Activated gamma-delta T cell treated with anti-CD3 and anti-CD28 coated beads, Interleukin-2, amount 50 U/mL, for 16 hours (primary cell): ENCODE measurements at places on chromosomes 5 and 9.

GRCh38 chr5:71662381-71662780 is 56.7 kb upstream of the CARTPT start:
- no peak for DNase-seq

DNA sequence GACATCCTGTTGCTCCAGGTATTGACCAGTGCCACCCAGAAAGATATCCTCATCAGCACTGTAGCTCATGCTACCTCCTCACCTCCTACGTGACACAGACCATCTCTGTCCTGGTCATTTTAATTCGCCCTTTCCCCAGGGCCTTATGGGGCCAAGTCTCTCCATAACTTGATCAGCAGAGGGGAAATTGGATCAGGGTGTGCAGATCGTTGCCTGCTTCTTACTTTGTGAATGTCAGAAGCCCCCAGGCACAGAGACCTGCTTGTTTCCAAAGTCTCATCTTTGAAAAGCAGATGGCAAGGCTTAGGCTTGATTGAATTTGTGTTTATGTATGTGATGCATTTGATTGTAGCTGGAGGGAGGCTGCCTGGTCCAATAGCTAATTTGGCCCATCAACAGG is 8.8 kb upstream of the DBH start:
- DNase-seq: no peak

DNA sequence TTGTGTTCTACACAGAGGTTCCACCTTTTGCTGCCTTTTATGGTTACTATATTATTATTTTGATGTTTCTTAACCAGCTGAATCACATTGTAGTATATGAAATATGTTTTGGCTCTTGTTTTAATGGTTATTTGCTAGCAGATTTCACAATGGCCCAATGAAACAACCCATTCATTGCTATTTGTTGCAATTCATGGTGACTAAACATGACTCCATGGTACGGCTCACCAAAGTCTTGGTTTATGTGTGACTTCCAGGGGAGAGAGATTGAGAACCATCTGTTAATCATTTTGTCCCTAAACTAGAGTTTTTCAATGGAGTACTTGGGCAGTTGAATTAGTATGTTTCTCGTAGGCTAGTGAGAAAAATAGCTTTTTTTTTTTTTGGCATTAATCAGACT is 108.4 kb downstream of the GHR start:
- no peak for DNase-seq

DNA sequence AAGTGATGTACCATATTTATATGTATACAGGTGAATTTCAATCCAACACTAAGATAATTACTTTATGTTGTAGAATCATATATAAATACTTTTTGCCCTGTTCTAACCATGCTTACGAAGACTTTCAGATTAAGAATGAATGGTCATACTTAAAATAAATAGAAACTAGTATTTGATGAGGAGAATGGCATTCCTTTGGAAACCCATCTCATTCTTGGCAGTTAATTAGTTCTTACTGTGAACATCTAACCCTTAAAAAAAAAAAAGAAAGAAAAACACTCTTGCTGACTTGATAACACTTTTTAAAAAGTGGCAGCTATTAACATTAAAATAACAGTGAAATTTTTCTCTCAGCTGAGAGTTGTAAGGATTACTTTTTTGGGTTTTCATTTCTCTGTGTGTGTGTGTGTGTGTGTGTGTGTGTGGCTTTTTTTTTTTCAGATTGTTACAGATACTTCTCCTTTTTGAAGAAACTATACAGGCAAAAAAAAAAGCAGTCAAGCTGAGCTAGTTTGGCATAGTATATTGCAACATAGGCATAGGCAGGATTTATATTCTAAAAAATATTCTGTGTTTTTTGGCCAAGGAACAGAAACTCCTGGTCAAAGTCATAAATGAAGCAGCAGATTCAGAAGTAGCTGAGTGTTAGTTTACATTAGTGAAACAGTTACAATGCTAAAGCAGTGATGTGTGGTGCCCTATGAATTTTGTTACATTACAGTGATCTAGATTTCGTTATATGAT is 163.5 kb downstream of the CD180 start:
- DNase-seq: no peak

DNA sequence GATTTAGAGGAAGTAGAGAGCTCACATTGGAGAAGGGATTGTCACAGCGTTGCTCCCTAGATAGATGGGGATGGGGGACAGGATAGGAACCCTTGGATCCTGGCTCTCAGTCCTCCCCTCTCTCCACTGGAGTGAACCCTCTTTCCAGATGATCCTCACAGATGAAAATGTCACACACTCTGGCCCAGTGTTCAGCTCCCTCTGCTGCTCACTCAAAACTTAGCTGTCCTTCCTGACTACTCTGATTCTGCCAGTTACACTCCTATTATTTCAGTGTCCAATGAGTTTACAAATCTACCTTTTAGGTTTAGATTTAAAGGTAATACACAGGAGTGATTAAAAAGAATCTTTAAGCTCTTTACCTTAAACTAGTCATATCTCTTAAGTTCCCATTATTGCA is 5.8 kb upstream of the SPINK7 start:
- no peak for DNase-seq

- no peak for DNase-seq
Observed at GRCh38 chr9:68515326-68516017, 25.2 kb downstream of the TMEM252 start.

- no peak for DNase-seq
Observed at GRCh38 chr9:130651221-130651620, 13.2 kb upstream of the PRDM12 start.

GRCh38 chr5:156331181-156331580 is 4.2 kb downstream of the SGCD start:
- DNase-seq: no peak

GRCh38 chr9:138013836-138014562 is 136.4 kb downstream of the CACNA1B start:
- no peak for DNase-seq

DNA sequence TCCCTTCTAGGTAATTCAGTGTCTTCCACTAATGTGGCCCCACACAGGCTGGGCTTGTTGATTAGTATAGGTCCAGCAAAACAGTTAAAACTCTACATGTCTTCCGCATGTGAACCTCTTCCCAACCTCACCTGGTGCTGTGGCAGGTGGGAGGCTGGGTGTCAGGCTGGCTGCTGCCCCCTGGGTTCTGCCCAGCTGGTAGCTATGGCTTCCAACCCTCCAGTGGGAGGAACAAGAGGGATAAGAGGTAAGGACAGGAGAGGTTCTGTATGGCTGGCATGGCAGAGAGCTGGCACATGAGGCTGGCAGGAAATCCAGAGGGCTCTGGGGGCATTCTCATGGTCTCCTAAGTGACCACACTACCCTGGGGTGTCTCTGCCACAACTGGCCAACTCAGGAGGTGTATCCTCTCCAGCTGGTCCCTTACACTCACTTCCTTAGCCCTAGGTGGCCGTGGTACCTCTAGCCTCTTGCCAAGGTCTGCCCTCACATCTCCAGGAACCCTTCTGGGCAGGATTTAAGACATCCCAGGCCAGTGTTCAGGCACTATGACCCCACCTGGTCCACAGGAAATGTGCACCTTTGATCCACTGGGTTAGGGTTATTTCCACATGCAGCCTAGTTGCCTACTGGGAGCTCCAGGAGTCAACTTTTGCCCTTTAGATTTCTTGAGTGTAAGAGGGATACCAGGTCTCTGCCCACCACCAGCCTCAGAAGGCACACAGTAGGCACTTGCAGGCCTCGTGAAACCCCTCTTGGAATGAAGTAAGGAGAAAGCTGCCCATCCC is 41.7 kb downstream of the AHRR start:
- no peak for DNase-seq

DNA sequence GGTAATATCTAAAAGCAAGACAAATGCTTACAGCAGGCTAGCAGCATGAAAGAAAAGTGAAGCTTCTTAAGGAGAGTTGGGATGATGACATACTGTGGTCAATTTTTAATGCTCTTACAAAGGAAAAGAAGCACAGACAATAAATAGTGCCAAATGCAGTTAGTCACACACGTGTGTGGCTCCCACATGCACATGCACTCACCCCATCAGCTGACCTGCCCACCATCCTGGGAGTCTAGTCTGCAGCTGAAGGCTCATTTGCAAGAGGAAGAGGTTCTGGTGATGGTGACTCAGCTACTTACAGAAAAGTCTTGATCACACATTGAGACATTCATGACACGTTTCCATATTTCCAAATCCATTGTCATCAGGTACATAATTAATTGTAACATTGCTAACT is 129.3 kb downstream of the MRPL36 start:
- DNase-seq: no peak

DNA sequence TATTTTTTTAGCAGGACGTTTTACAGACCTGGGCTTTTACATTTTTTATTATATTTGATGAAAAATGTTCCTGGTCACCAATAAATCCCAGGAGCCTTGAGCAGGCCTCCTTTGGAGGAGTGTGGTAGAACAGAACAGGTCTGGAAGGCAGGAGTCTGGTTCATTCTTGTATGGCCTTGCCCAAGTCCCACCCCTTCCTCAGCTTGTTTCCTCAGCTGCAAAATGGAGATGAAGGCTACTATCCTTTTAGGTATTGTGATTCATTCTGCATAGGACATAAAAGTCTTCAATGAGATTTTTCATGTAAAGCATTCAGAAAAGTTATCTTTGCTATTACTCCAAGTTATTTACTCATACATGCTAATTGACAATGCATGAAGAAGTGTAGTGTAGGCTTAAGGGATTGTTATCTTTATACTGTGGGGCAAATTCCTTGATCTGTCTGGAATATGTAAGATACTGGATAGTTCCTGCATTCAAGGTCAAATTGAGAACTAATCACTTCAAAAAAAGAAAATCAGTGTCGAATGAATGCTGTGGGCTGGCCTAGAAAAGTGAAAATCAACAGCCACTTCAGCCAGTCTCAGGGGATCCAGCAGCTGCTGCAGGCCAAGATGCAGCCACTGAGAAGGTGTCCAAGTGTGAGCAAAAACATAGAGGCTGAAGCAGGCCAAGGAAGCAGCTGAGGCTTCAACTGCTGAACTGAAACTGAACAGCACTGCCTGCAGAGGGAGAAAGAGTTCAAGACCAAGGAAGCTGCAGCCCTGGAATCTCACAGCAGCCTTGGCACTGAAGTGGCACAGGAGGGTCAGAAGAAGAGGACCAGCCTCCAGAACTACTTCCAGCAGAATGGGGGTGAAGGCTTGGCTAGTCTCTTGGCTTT is 15.5 kb upstream of the SLC36A3 start:
- no peak for DNase-seq

DNA sequence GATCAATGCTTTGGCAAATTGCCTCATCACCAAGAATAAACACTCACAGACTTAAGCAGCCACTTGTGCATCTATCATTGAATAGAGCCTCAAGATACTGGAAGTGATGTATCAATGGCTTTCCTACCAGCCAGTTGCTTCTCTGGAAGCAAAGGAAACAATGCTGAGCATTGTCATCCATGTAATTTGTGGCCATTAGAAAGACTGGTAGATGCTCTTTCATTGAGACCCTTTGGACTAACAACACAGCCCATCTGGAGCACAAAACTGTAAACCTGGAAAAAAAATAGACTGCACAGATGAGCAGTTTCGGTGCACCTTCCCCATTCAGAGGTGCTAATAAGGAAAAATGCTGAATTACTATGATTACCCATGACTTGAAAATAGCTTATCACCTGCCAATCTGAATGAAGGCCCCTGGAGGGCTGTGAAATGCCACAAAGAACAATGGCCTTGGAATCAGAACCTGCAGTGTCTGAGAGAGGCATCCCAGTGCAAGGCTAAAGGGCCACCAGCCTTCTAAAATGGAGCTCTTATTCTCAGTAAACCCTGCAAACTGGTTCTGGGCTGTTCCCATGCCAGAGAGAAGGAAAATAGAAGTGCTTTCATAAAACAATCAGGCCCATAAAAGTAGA is 127.5 kb downstream of the RFK start:
- DNase-seq: no peak

DNA sequence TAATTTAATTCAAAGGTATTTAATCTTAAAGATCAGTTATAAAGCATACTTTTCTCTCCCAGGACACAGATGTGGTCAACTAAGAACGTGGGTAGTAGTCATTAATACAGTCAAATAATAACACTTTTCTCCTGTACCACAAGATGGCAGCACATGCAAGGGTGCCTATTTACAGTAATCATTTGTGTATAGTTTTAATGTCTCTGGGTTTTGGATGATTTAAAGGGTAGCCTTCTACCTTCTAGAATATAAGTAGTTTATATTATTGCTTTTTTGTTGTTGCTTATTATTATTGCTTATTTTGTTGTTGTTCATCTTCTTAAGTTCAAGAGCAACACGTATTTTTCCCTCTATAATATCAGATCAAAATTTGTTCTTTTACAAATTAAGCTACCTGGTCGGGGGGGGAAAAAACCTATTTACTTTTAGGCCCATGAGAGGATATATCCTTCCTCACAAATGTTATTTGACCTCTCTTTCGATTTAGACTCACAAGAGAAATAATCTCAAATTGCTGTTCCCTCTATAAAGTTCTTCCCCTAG is 59.6 kb upstream of the SLC27A6 start:
- no peak for DNase-seq

- no peak for DNase-seq
Observed at GRCh38 chr9:126211441-126212074, 115.1 kb upstream of the MVB12B start.

DNA sequence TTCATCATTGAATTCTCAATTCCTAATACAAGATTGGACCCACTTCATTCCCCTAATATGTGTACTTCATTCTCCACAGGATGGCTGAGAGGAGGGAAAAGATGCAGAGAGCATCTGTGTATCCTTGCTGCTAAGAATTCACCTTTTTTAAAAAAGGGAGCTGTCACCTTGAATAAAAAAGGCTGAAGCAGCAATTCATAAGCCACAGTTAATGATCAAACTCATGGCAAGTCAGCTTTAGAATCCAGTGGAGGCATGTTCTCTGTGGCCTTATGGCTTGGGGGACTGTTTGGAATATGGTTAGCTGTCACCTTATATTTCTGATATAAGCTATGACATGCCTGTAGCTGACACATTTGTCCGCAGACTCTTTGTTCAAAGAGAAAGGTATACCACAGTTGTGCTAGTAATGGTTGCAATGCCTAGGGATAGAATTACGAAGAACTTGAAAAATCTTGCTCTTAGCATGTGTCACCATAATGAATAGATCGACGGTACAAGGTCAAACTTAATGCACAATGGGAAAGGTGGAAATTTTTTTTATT is 256.8 kb upstream of the TNC start:
- no peak for DNase-seq

DNA sequence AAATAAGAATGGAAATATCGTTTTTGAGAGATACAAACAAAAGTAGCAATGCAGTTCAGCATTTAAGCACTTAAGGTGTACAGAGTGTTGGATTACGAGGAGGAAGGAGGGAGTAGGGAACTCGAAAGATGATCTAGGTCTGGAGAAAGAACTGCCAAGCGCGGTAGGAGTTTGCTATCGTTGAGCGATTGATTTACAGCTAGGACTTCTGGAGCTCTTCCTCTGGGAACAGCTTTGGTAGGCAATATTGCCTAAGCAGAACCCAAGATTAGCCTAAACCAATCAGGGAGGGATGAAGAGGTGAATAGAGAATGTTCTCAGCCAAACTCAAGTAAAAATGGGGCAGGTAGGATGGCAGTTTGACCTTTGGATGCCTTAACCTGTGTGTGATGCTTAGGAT is 965 bp downstream of the CLTA start:
- DNase-seq: no peak

GRCh38 chr9:123262338-123262737 is 6.0 kb downstream of the STRBP start:
- no peak for DNase-seq
